ENCODE measurements at places on chromosomes 6 and 20.

- no peak for DNase-seq
Measured at GRCh38 chr6:68134796-68135195, 500.3 kb upstream of the ADGRB3 start.

GRCh38 chr6:121549736-121550135 is 114.3 kb downstream of the GJA1 start:
- DNase-seq = no peak

DNA sequence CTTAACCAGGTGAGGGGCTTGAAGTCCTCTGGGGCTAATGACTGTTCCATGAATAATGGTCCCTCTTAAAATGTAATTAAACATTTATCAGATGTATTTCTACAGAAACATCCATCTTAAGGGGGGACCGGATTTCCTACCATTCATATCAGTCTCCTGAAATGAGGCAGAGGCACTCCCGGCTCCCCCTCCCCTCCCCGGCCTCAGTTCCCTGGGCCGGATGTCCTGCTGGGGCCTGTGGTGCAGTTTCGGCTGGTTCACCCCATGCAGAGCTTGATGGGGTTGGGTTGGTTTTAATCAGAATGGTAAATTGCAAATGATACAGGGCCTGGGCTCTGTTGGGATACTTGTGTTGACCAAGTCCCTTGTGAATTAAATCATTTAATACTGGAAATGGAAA is 349.4 kb downstream of the PREX1 start:
- DNase-seq = no peak

DNA sequence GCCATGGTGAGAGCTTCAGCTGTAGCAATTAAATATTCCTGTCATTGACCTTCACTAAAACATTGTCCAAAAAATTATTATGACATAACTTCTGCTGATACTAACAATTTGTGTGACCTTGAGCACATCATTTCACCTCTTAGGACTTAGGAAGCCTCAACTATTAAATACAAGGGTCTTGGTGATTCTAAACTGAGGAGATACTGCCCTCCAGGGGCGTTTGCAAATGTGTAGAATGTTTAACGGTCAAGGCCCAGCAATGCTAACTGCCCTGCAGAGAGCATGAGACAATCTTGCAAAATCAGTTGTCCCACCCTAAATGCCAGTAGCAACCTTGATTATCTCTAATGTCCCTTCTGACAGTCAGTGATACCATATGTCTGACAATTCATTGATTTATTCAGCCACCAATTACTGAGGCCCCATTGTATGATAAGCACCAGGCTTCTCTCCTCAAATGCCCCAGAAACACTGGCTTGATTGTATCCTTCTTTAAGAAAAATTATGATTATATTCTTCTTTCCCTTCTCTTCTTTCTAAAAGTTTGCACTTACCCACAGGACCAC is 284.1 kb upstream of the PLN start:
- DNase-seq = no peak

GRCh38 chr6:154773610-154774089 is 40.4 kb downstream of the SCAF8 start:
- no peak for DNase-seq

- no peak for DNase-seq
Measured at GRCh38 chr20:57570920-57571319, 10.0 kb downstream of the PCK1 start.

DNA sequence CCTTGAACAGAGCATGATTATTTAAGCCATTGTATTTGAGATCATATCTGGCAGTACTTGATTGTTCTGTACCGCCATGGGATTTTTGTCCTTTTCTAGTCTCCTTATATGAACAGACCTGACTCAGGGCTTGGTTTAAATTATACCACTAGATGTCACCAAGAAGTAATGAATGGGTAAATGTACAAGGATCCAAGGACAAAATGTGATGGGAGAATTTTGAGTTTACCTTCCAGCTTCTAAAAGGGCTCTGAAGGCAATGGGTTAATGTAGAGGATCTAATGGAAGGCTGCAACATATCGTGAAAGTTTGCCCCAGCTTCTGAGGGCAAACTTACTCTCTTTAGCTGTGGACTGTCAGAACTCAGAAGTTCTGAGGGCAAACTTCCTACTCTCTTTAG is 12.0 kb downstream of the RNF8 start:
- DNase-seq = no peak

DNA sequence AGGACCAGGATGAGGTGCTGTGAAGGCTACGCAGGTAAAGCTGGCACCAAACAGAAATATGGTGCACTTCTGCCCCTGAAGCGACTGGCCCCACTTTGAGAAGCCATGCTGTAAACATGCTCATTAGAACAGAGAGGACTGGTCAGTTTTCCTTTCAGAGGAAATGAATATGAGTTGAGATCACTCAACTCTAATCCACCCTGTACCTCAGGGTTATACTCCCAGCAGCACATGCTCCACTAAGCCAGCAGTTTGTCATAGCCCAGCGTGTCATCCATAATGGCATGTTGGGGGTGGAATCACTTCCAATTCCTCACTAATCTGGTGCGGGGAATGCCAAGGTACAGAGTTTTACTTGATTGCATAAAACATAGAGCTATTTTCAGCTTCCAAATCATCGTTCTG is 98.1 kb downstream of the HIVEP2 start:
- DNase-seq = no peak

- DNase-seq = no peak
Measured at GRCh38 chr6:89007209-89008000, 44.0 kb upstream of the RNGTT start.

- DNase-seq = no peak
Measured at GRCh38 chr6:117600008-117600743, 2.1 kb downstream of the GOPC start.

GRCh38 chr6:121951918-121952379 is 447.5 kb upstream of the HSF2 start:
- DNase-seq = no peak

- DNase-seq = no peak
Measured at GRCh38 chr6:149897015-149897697, 757 bp downstream of the RAET1E start.

DNA sequence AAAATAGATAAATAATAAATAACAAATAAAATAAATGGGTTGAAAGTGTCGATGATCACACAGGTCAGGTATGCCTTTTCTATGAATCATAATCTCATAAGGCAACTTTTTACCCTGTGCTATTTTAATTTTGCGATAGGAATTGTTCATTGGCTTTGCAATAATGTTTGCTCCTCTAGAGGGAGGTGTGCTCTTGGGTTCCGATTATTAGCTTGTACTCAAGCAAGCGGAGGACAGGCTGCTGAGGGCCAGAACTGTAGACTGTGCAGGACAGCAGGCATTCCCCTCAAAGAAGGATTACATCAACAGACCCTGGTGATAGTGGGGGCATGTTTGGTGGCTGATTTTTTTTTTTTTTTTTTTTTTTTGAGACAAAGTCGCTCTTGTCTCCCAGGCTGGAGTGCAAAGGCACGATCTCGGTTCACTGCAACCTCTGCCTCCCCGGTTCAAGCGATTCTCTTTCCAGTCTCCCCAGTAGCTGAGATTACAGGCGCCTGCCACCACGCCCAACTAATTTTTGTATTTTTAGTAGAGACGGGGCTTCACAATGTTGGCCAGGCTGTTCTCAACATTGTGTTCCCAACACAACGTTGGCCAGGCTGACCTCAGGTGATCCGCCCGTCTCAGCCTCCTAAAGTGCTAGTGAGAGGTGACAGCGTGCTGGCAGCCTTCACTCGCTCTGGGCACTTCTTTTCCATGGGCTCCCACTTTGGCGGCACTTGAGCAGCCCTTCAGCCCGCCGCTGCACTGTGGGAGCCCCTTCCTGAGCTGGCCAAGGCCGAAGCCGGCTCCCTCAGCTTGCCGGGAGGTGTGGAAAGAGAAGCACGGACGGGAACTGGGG is 35.6 kb downstream of the RIOK1 start:
- DNase-seq = no peak

- no peak for DNase-seq
Measured at GRCh38 chr20:57663681-57664451, 43.6 kb upstream of the ZBP1 start.

DNA sequence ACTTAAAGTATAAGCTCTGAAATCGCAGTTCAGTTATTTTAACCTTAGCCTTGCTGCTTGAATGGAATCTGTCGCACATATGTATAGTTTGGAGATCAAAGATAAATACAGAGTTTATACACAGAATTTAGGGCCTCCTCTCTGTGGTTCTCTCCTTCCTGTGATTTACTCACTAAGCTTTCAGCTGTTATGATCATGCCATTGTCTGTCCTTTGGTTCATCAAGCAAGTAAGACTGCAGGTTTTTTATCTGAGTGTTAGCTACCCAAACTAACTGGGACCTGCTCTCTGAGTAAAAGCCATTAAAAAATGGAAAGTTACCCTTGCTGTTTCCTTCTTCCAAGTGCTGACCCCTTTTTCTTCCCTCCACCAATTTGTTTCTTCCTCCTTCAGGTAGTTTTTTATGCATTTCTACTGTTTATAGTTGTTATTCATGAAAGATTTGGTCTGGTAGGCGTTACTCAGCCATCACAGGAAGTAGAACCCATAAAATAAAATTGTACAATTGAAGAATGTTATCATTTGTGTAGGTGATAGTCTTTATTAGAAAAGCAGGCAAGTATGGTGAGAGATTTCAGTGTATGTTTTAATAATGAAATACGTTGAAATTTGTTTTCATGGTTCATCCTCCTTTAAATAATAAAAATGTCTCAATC is 33.7 kb upstream of the SUMO4 start:
- DNase-seq = no peak

DNA sequence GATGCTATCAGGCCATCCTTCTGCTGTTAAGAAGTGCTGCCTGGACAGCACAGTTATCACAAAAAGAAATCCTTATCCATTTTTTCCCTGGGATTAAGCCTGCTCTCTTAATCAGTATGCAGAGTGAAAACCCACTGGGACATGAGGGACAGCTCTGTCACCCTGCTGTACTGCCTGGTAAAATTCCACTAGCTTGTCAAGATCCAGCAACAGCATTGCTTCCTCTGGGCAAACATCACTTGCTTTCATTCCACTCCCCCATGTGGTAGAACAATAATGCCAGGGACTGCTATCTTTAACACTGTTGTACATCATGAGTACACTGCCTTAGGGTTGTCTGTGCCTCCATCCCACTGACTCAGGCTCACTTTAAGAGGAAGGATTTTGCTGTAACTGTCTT is 331.3 kb downstream of the KIF16B start:
- DNase-seq = no peak

DNA sequence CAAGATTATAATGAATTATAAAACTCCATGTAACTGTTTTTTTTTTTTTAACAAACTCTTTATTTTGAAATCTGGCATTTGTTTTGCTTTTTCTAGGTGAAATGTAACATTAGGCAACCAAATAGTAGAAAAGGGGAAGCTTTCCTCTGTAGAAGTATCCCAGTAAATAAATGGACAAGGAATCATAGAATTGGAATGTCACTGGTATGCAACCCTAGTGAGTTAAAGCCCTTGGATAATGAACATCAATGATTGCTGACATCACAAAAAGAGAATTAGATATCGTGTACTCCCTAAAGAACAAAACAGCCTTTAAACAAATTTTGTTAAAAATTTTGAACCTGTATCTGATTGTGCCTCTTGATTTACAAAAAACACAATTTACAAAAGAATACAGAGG is 93.9 kb upstream of the OGFRL1 start:
- DNase-seq = no peak

DNA sequence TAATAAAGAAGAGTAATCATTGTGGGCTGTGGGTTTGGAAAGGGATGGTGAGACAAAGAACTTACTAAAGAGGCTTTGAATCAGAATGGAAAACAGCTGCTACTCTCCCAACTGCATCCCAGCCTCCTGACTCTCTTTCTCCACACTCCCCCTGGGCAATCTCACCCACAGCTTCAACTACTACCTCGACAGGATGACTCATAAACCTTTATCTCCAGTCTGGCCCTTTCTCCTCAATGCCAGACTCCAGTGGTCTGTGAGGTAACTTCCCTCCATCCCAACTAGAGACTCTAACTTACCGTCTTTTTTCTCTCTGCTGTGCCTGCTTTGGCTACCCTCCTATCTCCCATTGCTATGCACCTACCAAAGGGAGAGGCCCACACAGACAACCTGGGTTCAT is 135.3 kb upstream of the RREB1 start:
- DNase-seq = no peak

DNA sequence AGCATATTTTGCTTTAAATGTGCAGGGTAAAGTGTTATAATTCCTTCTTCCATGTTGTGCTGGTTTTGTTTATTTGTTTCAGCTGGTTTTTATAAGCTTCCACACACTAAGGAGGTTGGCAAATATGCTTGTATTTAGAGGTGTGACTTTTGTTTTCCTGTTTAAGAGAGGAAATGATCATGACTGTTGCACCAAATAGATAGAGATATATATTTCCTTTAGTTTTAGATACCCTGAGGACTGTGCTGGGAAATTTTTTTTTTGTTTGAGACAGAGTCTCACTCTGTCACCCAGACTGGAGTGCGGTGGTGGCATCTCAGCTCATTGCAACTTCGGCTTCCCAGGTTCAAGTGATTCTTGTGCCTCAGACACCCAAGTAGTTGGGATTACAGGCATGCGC is 5.8 kb downstream of the TBPL1 start:
- DNase-seq = no peak

- no peak for DNase-seq
Measured at GRCh38 chr6:109221543-109222195, 126.4 kb downstream of the CEP57L1 start.

DNA sequence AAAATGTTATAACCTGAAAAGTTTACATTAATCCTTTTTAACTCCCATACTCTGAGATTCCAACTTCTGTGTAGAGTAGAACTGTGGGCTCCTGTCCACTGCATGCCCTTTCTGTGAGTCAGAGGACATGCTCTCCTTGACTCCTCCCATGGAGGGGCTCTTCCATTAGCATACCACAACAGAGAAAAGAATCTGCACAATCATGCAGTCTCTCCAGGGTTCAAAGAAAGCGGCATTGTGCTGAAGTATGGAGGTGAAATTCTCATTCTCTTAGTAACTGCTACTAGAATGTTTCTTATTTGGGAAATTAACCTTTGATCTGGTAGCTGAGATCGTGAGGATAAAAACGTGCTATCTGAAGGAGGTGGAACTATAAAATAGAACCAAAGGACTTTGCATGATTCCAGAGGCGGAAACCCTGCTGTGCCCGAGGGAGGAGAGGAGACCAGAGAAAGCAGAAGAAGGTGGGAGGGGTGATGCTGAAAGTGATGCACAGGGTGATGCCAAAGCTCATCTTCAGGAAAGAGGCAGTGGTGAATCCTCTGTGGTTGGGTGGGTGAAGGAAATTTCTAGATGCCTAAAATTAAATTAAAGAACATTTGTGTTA is 202.2 kb upstream of the PCSK2 start:
- DNase-seq = no peak

Measured in NCI-H187 treated with DMSO at 0.1 percent for 48 hours (cell line).